Left forelimb (tissue), 1 donor: ENCODE measurements at places on chromosomes 13 and 19.

GRCh38 chr13:40477623-40478608 lies 188.5 kb downstream of the FOXO1 start:
- no peak for DNase-seq

- no peak for DNase-seq
These were observed 1240.5 kb downstream of the UQCRFS1 start for GRCh38 chr19:27972291-27973040.

DNA sequence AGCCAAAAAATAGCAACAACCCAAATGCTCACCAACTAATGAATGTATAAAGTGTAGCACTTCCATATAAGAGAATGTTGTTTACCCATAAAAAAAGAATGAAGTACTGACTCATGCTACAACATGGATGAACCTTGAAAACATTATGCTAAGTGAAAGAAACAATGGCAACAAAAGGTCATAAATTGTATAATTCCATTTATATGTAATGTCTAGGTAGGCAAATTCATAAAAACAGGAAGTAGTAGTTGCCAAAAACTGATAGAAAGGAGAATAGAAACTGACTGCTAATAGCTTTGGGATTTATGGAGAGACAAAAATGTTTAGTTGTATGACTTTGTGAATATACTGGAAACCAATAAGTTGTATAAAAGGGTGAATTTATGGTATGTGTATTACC lies 21.6 kb downstream of the MYCBP2 start:
- DNase-seq = no peak

DNA sequence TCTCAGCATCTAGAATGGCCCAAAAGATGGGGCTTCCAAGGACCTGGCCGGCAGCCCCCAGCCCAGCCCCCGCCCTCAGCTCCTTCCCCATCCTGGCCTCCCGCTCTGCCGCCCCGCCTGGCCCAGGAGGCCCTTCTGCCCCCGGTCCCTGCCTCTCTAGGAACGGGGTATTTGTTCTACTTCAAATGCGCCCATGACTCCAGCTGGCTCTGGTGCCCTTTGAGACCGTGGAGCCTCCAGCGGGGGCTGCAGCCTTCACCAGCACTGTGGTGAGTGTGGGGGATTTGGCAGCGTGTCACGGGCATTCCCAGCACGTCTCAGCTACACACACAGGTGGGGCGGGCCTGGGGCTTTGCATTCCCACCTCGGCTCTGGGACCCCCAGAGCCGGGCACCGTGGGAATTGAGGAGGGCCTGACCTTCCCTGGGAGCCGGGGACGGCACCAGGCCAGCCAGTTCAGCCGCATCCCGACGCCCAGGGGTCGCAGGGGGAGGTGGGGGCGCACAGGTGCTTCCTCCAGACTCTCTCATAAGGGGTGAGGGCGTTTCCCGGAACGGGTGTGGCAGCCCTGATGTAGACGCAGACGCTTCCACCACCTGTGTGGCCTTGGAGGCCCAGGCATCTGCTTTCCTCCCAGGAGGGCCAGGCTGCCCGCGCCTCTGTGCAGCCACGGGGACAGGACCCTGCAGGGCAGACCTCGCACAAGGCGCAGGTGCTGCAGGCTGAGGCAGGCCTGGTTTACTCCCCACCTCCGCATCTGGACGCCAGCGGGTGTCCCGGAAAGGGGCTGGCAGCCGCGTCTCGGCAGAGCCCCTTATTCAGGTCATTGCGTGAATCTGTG lies 947 bp downstream of the ATP4B start:
- DNase-seq = peak; percentile 54

- peak; percentile 98 for DNase-seq
These were observed 23.9 kb upstream of the ZNF846 start for GRCh38 chr19:9792206-9793070.

- no peak for DNase-seq
These were observed 404 bp upstream of the IL27RA start for GRCh38 chr19:14030997-14031718.

GRCh38 chr19:10238172-10238783 lies 7.1 kb upstream of the S1PR2 start:
- DNase-seq = peak; percentile 90

DNA sequence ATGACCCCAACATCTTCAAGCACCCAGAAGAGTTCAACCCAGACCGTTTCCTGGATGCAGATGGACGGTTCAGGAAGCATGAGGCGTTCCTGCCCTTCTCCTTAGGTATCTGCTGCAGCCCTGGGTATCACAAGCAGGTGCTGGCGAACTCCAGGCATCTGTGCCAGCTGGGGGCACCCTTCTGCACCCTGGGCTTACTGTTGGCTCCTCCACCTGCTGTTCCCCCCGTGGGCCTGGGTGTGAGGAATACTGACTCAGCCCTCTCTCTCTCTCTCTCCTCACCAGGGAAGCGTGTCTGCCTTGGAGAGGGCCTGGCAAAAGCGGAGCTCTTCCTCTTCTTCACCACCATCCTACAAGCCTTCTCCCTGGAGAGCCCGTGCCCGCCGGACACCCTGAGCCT lies 13.0 kb downstream of the CYP2S1 start:
- no peak for DNase-seq

DNA sequence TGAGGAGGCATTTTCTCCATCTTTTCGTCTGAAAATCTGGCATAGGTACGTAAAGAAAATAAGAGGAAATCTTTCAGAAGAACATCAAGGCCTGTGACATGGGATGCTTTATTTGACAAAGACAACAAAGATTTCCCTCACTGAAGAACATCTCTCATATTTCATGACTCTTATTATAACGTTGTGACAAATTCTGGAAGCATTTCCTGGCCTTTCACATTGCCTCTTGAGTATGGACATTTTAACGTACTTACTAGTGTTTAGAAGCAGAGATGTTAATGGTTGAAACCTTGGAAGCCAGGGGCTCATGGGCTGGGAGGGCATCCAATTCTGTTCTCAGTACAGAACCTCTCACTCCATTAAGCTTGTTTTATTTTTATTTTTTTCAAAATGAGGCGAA lies 210.8 kb downstream of the DCT start:
- DNase-seq = no peak

DNA sequence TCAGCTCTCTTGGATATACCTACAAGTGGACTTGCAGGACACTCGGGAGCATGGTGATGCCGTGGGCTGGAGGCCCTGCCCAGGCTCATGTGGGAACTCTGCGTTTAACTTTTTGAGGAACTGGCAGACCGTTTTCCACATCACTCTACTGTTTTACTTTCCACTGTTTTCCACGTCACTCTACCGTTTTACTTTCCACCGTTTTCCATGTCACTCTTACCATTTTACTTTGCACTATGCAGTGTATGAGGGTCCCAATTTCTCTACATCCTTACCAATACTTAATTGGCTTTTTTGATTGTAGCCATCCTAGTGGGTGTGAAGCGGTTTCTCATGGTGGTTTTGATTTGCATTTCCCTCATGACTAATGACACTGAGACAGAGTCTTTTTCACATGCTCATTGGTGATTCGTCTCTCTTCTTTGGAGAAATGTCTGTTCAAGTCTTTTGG lies 40.5 kb downstream of the GATAD2A start:
- DNase-seq = no peak

DNA sequence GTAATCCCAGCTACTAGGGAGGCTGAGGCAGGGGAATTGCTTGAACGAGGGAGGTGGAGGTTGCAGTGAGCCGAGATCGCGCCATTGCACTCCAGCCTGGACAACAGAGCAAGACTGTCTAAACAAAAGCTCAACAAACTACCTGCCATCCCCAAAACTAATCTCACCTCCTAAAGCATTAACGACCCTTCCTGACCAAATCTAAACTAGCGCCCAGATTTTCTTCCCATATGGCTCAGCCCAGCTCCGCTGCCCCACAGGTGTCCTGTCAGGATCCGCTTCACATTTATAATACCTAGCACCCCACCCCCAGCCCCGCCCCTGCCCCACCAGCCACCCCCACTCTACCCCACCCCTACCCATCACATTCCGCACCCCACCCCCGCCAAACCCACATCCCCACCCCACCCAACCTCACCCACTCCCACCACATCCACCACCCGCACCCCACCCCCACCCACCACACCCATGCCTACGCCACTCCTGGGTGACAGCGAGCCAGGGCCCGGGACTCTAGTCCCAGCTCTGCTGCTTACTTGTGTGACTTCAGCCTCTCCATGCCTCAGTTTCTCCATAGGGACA lies 599 bp downstream of the C19orf12 start:
- DNase-seq = no peak

DNA sequence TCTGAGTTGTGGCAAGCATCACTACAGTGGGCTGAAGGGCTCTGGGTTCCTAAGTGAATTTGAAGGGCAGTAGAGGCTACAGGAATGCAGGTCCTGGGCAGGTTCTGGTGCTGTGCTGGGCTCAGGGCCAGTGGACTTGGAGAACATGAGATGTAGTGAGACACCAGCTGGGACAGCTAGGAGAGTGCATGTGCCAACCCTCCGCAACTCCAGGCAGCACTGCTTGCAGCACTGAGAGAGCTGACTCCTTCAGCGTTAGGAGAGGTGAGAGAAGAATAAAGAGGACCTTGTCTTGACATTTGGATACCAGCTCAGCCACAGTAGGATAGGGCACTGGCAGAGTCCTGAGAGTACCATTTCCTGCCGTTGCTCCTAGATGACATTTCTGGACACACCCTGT lies 739.9 kb upstream of the PRR20A start:
- DNase-seq = no peak

GRCh38 chr13:110949628-110950027 lies 34.8 kb upstream of the ANKRD10 start:
- no peak for DNase-seq

DNA sequence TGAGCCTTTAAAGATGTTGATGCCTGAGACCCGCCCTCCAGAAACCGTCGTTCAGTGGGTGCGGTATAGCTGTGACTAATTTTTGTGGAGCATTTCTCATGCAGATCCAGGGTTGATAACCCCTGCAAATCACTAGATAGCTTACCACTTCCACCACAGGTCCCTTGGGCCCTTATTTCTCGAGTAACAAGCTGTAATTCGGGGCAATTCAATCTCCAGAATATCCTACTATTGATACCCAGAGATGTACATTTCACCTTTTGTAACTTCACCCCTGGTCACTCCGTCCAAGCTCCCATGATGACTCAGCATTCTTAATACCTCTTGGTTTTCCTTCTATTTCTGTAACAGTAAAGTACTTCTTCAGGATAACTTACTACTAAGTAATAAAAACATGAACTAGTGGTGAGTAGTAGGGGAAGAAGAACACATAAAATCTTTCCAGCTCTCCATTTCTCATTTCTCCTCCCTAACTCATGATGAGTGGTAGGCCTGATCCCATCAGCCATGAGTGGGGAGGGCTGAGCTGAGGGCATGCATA lies 71.9 kb upstream of the UBL3 start:
- no peak for DNase-seq

- no peak for DNase-seq
These were observed 1346.0 kb upstream of the SPRY2 start for GRCh38 chr13:81686877-81687276.

GRCh38 chr19:38492181-38492813 lies 58.8 kb downstream of the RYR1 start:
- no peak for DNase-seq

DNA sequence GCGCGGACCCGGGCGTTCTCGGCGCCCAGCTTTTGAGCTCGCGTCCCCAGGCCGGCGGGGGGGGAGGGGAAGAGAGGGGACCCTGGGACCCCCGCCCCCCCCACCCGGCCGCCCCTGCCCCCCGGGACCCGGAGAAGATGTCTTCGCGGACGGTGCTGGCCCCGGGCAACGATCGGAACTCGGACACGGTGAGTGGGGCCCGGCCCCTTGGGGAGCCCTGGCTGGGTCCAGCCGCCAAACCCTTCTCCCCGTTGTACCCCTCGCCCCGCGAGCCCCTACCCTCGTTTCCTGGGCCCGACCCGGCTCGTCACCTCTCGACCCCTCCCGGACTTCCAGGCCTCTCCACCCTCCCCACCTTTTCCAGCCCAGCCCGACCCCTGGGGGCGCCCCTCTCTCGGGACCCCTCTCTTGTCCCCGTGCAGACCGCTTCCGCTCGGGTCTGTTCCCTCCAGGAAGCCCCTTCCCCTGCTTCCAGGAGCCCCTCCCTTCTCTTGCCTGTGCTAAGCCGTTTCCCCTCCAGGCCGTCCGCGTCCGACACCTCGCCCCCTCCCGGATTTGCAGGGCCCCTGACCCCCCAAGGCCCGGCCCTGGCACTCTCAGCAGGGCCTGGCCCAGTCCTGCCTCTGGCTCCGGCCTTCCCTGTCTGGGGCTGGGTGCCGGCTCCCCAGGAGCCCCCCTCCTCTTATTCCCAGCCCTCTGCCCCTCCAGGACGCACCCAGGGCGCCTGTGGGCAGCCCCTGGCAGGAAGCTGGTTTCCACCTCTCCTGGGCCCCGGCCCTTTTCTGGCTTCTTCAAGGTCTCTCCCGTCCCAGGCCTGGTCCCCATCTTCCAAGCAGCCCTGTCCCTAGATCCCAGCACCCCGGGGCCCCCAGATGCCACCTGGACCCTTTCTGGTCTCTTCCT lies 632 bp downstream of the MARK4 start:
- no peak for DNase-seq

- no peak for DNase-seq
These were observed 32.4 kb downstream of the GPX4 start for GRCh38 chr19:1136201-1136600.

GRCh38 chr19:19758164-19758563 lies 25.3 kb upstream of the ZNF14 start:
- no peak for DNase-seq

GRCh38 chr19:5018224-5019015 lies 49.5 kb downstream of the KDM4B start:
- DNase-seq = no peak

DNA sequence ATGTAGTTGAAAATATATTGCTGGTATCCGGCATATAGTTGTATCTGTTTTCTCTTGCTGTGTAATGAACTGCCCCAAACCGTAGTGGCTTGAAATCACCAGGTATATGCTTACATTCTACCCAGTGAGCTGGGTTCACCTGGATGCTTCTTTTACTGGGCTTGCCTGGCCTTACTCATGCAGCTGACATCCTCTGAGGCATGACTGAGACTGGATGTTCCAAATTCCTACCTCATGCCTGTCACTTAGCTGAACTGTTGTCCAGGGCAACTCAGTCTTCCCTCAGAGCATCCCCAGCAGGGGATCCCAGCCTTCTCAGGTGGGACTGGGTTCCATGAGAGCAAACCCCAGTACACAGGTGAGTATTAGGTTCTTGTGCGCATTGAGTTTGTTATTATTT lies 66.8 kb downstream of the IFT88 start:
- no peak for DNase-seq

DNA sequence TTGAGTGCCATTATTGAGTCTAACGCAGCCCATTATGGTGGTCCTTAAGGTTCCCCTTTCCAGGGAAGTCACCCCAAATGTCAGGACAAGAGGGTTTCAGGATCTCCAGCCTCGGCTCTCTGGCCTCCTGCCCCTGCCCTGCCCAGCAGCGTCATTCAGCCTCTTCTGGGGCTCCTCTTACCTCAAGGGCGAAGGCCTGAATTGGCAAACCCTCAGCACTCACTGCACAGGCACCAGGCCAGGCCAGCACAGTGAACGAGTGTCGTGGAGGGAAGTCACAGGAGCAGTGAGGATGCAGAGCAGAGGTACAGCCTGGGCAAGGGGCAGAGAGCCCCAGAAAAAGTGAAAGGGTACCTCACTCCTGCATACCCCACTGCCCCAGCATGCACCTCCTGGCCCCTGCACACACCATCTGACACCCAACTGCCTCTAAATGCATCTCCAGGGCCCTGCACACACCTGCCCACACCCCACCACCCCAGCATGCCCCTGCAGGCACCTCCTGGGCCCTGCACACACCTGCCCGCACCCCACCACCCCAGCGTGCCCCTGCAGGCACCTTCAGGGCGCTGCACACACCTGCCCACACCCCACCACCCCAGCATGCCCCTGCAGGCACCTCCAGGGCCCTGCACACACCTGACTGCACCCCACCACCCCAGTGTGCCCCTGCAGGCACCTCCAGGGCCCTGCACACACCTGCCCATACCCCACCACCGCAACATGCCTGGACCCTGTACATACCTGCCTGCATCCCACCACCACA lies 19.8 kb downstream of the SLC25A42 start:
- no peak for DNase-seq
